Renal cortical epithelial cell (primary cell): ENCODE measurements at places on chromosomes 6 and 20.

GRCh38 chr6:25457516-25457915 is 178.3 kb downstream of the CARMIL1 start:
- peak; percentile 74 for DNase-seq

- DNase-seq, result peak; percentile 41
Observed at GRCh38 chr6:105484238-105485161, 81.6 kb upstream of the PREP start.

- no peak for DNase-seq
Observed at GRCh38 chr6:124254941-124255685, 451.4 kb downstream of the NKAIN2 start.

- DNase-seq, result peak; percentile 81
Observed at GRCh38 chr20:13800728-13801134, 15.9 kb downstream of the NDUFAF5 start.

DNA sequence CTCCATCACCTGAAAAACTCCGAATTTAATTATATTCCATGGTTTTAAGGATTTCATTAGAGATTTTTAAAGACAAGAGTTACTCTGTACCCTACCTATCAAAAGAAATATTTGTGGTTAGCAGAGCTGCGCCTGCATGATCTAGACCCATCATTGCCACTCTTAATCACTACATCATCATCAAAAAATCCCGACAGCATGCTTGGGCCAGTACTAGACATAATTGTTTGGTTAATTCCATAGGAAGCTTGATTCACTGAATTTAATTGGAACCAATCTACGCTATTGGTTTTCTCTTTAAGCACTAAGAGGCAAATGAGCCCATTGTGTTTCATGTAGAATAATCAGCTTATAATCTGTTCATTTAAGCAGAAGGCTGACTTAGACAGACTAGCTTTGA is 33.4 kb upstream of the RNF217 start:
- DNase-seq, result no peak
